ENCODE measurements at places on chromosomes 2 and 18. TPM values are rescaled to one million over a fixed set of nuclear protein-coding genes. Genes with fewer than 3 reads are reported as not detected.
A peak's percentile ranks its signal among the peaks of the same experiment; 100 is the strongest.

GRCh38 chr2:226865710-226866109 is 29.9 kb downstream of the RHBDD1 start:
- H3K27ac ChIP-seq = no peak overlapping the region
- DNase-seq = no peak
- no peaks in the 10 kb centered on the region for H3K27me3 ChIP-seq
- H3K4me3 ChIP-seq = no peak overlapping the region
- H3K36me3 ChIP-seq = peaks cover 54% of the 10 kb centered on the region
- H3K4me1 ChIP-seq = peaks cover 3% of the 10 kb centered on the region

DNA sequence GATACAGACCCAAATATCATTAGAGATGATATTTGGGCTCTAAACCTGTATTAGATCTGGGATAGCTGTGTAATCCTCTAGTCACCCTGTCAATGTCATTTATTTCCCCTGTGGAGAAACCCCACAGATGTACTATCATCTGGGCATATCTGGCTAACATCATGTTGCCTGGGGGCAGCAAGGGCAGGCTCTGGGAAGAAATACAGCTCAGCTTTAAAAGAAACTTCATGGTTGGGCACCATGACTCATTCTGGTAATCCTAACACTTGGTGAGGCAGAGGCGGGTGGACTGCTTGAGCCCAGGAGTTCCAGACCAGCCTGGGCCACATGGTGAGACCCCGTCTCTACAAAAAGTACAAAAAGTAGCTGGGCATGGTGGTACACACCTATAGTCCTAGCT is 282.5 kb downstream of the SLC8A1 start:
- peaks cover 17% of the 10 kb centered on the region for H3K4me1 ChIP-seq
- H3K4me3 ChIP-seq = no peak overlapping the region
- no peak overlapping the region for H3K27ac ChIP-seq

GRCh38 chr2:8709611-8710010 is 27.8 kb downstream of the ID2 start:
- no peaks in the 10 kb centered on the region for H3K36me3 ChIP-seq
- no peak overlapping the region for H3K27ac ChIP-seq
- DNase-seq = no peak
- H3K4me3 ChIP-seq = no peak overlapping the region

The CPO gene
- total RNA-seq = 0.83 TPM

- H3K36me3 ChIP-seq = no peaks in the 10 kb centered on the region
- H3K27me3 ChIP-seq = no peaks in the 10 kb centered on the region
- DNase-seq = no peak
Observed at GRCh38 chr18:42401131-42401673, 446.2 kb downstream of the PIK3C3 start.

DNA sequence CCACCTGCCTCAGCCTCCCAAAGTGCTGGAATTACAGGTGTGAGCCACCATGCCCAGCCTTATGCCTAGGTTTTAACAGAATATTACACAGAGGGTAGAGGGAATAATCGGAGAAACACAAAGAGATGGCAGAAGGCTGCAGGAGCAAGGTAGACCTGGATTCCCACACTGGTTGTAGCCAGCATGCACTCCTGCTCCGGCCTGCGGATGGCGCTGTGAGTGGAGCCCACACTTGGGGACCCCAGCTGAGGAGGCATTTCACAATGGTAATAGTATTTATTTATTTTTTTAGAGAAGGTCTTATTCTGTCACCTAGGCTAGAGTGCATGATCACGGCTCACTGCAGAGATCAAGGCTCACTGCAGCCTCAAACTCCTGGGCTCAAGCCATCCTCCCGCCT is 38.8 kb upstream of the DARS1 start:
- H3K4me1 ChIP-seq = peaks cover 17% of the 10 kb centered on the region
- no peak overlapping the region for H3K27ac ChIP-seq
- H3K4me3 ChIP-seq = no peak overlapping the region

- H3K36me3 ChIP-seq = no peaks in the 10 kb centered on the region
- DNase-seq = no peak
- H3K4me1 ChIP-seq = no peaks in the 10 kb centered on the region
Observed at GRCh38 chr2:226198956-226199355, 600.7 kb downstream of the IRS1 start.

The ABCG8 gene
- not detected for total RNA-seq

The RDH14 gene
- 56.9 TPM for total RNA-seq

The STK25 gene
- 158 TPM for total RNA-seq

The CNTNAP5 gene
- not detected for total RNA-seq

The ALKAL2 gene
- total RNA-seq = not detected

The CIDEA gene
- not detected for total RNA-seq

The KCNIP3 gene
- total RNA-seq = 29.2 TPM

- H3K4me3 ChIP-seq = peak overlapping the region; percentile 77
- H3K27me3 ChIP-seq = no peaks in the 10 kb centered on the region
- peak overlapping the region; percentile 91 for H3K27ac ChIP-seq
- peaks cover 2% of the 10 kb centered on the region for H3K36me3 ChIP-seq
- H3K4me1 ChIP-seq = peaks cover 20% of the 10 kb centered on the region
Observed at GRCh38 chr2:191676790-191677645, 918 bp upstream of the NABP1 start.

GRCh38 chr2:102141970-102142828 is at the start of gene IL1R1:
Gene IL1R1 (plus strand): TSS chr2:102142746. CDS start chr2:102157725, 14,979 bp downstream.
- peak within 1 kb of the TSS; percentile 89 for H3K27ac ChIP-seq
- DNase-seq = no peak
- peaks cover 4% of the 10 kb centered on the region for H3K36me3 ChIP-seq
- H3K27me3 ChIP-seq = no peaks in the 10 kb centered on the region

DNA sequence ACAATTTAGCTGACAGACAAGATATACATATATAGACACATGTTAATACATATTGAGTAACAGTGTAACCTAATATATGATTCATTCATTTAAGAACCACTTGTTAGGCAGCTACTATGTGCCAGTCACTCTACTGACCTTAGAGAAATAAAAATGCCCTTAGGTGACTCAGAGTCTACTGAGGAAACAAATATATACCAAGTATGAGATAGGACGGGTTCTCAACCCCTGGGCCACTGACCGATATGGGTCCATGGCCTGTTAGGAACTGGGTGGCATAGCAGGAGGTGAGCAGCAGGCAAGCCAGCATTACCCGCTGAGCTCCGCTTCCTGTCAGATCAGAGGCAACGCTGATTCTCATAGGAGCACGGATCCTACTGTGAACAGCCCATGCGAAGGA is 14.8 kb downstream of the STRN start:
- no peaks in the 10 kb centered on the region for H3K36me3 ChIP-seq
- no peak overlapping the region for H3K4me3 ChIP-seq
- H3K27ac ChIP-seq = no peak overlapping the region
- no peak for DNase-seq
- H3K27me3 ChIP-seq = no peaks in the 10 kb centered on the region

DNA sequence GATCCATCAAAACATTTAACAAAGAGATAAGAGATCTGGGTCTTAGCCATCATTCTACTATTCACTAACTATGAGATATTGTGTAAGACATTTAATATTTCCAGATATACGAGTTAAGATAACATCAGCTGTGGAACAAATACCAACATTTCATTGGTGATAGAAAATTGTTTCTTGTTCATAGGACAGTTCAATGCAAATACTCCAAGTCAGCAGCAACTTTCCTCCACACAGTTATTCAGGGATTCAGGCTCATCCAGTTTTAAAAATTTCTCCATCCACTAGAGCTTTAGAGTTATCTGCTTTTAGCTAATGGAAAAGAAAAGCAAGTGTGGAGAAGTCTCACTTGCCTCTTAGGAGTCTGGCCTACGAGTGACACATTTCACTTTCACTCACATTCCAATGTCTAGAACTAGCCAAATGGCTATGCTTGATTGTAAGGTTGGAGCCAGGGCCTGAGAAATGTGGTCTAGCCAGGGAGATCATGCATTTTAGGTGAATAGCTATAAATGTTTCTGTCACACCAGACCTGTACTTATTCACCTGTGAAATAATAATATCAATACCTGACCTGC is 119.3 kb upstream of the MAPRE2 start:
- no peaks in the 10 kb centered on the region for H3K36me3 ChIP-seq
- no peak overlapping the region for H3K27ac ChIP-seq
- H3K27me3 ChIP-seq = no peaks in the 10 kb centered on the region
- no peak for DNase-seq
- H3K4me1 ChIP-seq = no peaks in the 10 kb centered on the region
- no peak overlapping the region for H3K4me3 ChIP-seq

GRCh38 chr2:163604941-163605555 is 130.8 kb downstream of the FIGN start:
- no peaks in the 10 kb centered on the region for H3K4me1 ChIP-seq
- H3K27me3 ChIP-seq = no peaks in the 10 kb centered on the region

The DSG4 gene
- not detected for total RNA-seq

- DNase-seq = no peak
- H3K4me3 ChIP-seq = no peak overlapping the region
- peaks cover 17% of the 10 kb centered on the region for H3K4me1 ChIP-seq
- no peak overlapping the region for H3K27ac ChIP-seq
- no peaks in the 10 kb centered on the region for H3K36me3 ChIP-seq
- no peaks in the 10 kb centered on the region for H3K27me3 ChIP-seq
Observed at GRCh38 chr18:9894454-9895068, 8.8 kb downstream of the TXNDC2 start.

GRCh38 chr2:85792783-85793441 is 39.1 kb downstream of the ATOH8 start:
- no peaks in the 10 kb centered on the region for H3K27me3 ChIP-seq
- peak overlapping the region; percentile 78 for H3K27ac ChIP-seq
- no peak overlapping the region for H3K4me3 ChIP-seq

- no peaks in the 10 kb centered on the region for H3K27me3 ChIP-seq
- no peak overlapping the region for H3K4me3 ChIP-seq
- H3K4me1 ChIP-seq = no peaks in the 10 kb centered on the region
Observed at GRCh38 chr2:135676031-135676430, 65.6 kb upstream of the UBXN4 start.

DNA sequence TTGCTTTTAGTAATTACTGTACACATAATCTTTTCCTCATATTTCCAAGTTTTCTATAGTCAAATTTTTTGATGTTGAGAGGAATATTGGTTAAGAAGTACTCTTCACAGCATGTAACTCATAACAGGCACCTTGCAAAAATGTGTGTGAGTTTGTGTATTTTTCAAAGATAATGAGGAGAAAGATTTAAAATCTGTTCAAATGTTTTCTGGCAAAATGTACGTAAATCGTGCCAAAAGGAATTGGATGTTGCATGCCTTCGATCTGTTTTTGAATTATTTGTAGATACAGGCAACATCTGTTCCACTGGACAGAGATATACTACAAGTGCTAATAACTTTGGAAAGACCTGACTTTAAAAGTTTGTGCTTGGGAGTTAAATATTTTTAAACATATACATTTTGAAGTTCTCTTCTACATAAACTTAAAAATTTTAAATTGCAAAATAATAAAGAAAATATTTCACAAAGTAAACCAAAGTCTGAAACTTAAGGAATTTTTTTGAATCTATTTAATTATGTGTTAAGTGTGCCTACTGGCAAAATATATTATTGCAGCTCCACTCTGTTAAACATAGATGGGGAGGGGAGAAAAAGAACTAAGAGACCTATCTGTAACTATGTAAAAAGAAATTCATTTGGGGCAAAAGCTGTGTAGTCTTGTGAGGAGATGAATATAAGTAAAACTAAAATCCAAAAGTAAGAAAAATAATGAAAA is 133.5 kb upstream of the UBE2E3 start:
- H3K27me3 ChIP-seq = no peaks in the 10 kb centered on the region
- H3K27ac ChIP-seq = no peak overlapping the region
- no peaks in the 10 kb centered on the region for H3K4me1 ChIP-seq
- no peak for DNase-seq
- H3K36me3 ChIP-seq = no peaks in the 10 kb centered on the region
- H3K4me3 ChIP-seq = no peak overlapping the region

GRCh38 chr2:46576875-46577274 is 97.5 kb downstream of the TMEM247 start:
- H3K27ac ChIP-seq = no peak overlapping the region
- no peak overlapping the region for H3K4me3 ChIP-seq
- peaks cover 43% of the 10 kb centered on the region for H3K4me1 ChIP-seq
- DNase-seq = no peak

DNA sequence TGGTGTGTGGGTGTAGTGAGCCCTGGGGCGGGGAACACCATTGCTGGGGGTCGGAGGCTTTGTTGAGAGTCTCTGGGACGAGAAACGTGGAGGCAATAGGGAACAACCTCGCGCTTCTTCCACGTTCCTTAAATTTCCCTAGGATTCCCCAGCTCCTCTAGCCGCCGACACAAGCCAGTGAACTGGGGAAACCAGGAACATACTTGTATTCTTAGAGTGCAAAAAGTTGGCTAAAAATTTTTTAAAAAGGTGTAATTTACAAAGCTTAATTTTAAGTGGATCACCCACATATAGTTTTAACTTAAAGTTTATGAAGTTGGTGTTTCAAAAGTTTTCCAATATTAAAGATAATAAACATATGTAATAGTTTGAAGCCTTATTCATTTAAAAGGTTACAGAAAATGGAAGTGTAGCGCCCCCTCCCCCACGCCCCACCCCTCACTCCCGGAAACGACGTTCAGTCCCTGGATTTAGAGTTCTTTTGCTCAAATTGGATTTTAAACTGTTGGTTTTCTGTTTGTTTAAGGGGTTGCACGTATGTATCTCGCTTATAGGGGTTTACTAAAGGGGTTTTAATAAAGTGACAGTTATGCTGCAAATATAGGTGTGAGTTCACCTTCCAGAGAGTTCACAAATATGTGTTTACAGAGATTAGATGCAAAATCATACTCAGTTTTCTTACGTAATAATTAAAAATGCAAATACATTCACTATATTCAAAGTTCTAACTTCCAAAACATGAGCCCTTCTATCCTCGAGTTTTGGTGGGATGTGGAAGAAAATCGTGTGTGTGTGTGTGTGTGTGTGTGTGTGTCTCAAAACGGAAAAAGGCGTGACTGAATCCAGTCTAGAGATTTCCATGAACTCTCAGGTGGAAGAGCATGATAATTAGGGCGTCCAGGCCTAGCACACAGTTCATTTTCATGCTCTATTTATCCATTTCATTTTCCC is 872 bp downstream of the DSG2 start:
- no peak for DNase-seq
- H3K4me3 ChIP-seq = peak overlapping the region; percentile 62
- no peaks in the 10 kb centered on the region for H3K27me3 ChIP-seq
- peaks cover 17% of the 10 kb centered on the region for H3K4me1 ChIP-seq
- no peaks in the 10 kb centered on the region for H3K36me3 ChIP-seq
- no peak overlapping the region for H3K27ac ChIP-seq

DNA sequence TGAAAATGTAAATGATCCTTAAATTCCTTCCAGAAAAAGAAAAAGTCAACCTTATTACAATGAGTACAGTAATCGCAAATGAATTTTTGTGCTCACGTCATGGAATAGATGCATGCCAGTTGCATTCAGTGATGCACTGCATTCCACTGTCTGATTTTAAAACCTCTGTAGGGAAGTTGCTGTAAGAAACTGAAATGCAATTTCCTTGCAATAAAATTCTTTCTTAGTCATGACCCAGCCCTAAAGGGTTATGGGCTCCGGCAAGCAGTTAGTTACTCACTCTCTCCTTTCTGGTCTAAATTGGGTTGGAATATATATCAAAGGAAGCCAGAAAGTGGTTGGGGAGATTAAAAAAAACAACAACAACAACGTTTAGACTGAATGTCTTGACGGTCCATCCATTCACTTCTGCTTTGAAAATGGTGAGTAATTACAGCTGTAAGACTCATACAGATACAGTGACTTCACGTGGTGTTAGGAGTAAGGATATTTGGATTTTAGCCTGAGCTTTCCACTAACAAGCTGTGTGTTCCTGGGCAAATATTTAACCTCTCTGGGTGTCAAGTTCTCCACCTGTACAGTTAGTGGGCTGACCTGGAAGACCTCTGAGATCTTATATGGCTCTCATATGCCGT is 8.6 kb upstream of the RND3 start:
- no peak overlapping the region for H3K27ac ChIP-seq
- H3K4me3 ChIP-seq = no peak overlapping the region
- no peaks in the 10 kb centered on the region for H3K4me1 ChIP-seq
- no peaks in the 10 kb centered on the region for H3K27me3 ChIP-seq
